ENCODE measurements at places on chromosomes 6 and 20.

DNA sequence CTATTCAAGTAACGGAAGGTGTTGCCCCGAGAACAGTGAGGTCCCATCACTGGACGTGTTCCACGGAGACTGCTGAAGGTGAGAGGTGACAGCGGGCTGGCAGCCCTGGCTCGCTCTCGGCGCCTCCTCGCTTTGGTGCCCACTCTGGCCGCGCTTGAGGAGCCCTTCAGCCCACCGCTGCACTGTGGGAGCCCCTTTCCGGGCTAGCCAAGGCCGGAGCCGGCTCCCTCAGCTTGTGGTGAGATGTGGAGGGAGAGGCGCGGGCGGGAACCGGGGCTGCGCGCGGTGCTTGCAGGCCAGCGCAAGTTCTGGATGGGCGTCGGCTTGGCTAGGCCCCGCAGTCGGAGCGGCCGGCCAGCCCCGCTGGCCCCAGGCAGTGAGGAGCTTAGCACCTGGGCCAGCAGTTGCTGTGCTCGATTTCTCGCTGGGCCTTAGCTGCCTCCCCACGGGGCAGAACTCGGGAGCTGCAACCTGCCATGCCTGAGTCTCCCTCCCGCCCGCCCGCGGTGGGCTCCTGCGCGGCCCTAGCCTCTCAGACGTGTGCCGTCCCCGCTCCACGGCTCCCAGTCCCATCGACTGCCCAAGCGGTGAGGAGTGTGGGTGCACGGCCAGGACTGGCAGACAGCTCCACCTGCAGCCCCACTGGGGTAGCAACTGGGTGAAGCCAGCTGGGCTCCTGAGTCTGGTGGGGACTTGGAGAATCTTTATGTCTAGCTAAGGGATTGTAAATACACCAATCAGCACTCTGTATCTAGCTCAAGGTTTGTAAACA is 77.6 kb downstream of the RNF182 start:
- DNase-seq, result no peak

- DNase-seq, result no peak
Observed at GRCh38 chr6:39681674-39682121, 43.5 kb downstream of the KIF6 start.

- no peak for DNase-seq
Observed at GRCh38 chr20:57192311-57192710, 74.1 kb downstream of the BMP7 start.

GRCh38 chr6:32084780-32085179 is 24.4 kb downstream of the TNXB start:
- no peak for DNase-seq

- peak; percentile 24 for DNase-seq
Observed at GRCh38 chr6:89372506-89372901, 20.0 kb upstream of the UBE2J1 start.

DNA sequence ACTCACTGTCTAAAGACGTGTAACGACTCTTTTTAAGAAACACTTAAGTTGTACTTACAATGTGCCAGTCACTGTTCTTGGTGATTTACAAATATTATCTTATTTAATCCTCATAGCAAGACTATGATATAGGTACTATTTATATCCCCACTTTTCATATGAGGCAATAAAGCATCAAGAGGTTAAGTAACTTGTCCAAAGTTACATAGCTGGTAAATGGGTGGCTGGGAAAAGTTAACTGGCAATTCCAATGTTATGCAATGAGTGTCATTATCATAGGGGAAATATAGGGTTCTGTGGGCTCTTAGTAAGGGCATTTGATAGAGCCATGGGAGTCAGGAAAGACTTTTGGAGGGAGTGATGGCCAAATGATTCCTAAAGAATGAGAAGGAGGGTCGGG is 21.4 kb upstream of the RIPOR2 start:
- DNase-seq, result no peak

DNA sequence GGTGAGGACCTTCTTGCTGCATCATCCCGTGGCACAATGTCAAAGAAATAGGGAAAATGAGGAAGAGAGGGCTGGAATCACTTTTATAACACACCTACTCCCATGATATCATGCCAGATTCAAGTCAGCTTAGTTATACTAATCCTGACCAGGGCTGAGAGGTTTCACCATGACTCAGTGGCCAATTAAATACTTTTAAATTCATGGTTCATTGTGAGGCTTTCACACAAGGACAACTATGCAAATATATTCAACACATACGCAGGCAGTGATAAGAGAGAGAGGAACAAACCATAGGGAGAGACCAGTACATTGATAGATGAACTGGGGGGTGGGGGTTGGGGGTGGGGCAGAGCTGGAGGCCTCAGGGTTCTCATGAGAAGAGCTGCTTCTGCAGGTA is 313.1 kb downstream of the LRFN2 start:
- no peak for DNase-seq

GRCh38 chr6:119598883-119599282 is 249.3 kb upstream of the MAN1A1 start:
- no peak for DNase-seq

GRCh38 chr6:7673063-7673536 is 52.8 kb upstream of the BMP6 start:
- DNase-seq, result no peak

- no peak for DNase-seq
Observed at GRCh38 chr6:41209547-41210320, 8.8 kb upstream of the TREML2 start.

DNA sequence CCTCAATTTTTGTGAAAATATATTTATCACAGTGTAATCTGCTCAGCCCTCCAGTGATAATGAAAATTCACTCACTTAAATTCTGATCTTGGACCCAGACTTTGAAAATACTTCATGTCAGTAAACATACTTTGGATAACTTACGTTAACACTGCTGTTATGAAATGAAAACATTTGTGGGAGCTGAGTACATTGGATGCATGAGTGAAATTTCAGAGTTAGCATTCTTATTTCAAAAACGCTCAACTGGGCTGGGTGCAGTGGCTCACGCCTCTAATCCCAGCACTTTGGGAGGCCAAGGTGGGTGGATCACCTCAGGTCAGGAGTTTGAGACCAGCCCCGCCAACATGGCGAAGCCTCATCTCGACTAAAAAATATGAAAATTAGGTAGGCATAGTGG is 196.4 kb downstream of the UTRN start:
- no peak for DNase-seq

DNA sequence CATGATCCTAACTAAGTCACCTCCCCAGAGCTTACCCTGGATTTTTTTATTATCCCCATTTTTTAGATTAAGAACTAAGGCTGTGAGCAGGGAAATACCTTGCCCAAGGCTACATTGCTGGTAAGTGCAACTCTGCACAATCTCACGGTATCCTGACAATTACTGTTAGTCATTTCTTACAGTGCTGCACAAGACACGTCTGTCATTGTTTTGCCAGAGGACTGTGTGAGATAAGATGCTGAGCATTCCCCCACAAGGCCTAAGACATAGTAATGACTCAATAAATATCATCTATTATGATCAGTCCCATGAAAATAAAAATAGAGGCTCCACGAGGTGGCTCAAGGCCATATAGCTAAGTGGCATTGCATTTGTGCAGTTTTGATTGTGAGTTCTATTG is 21.0 kb downstream of the PFDN4 start:
- DNase-seq, result no peak

- no peak for DNase-seq
Observed at GRCh38 chr20:43829951-43830690, 84.5 kb upstream of the TOX2 start.

DNA sequence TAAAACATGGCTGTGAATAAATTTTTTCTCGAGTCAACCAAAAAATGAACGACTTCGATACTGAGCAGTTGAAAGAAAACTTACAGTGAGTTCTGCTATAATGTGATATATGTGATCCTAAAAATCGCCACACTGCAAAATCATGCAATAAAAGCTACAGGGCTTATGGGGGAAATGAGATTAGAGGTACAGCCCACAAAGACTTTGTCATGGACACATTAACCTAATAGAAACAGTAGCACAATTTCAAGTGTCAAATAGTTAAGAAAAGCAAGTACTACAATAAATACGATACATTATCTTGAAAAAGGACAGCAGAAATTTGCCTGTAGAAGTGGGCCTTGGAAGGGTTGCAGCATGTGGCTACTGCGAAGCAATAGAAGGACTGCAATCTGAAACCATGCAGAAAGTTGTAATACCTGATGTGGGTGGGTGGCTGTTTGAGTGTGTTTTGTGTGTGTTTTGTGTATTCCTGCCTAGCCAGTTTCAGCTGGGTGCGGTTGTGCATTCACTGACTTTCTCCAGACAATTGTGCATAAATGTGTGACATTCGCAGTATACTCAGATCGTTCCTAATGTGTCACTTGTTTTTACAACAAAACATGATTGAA is 79.1 kb downstream of the RPP40 start:
- DNase-seq, result no peak

GRCh38 chr20:49786668-49787370 is 25.8 kb upstream of the SLC9A8 start:
- no peak for DNase-seq

GRCh38 chr6:116405652-116406356 is 35.1 kb downstream of the DSE start:
- DNase-seq, result no peak

- DNase-seq, result no peak
Observed at GRCh38 chr6:70371454-70372105, 41.7 kb upstream of the FAM135A start.

GRCh38 chr6:87277123-87277522 is 45.3 kb upstream of the SMIM8 start:
- DNase-seq, result no peak

DNA sequence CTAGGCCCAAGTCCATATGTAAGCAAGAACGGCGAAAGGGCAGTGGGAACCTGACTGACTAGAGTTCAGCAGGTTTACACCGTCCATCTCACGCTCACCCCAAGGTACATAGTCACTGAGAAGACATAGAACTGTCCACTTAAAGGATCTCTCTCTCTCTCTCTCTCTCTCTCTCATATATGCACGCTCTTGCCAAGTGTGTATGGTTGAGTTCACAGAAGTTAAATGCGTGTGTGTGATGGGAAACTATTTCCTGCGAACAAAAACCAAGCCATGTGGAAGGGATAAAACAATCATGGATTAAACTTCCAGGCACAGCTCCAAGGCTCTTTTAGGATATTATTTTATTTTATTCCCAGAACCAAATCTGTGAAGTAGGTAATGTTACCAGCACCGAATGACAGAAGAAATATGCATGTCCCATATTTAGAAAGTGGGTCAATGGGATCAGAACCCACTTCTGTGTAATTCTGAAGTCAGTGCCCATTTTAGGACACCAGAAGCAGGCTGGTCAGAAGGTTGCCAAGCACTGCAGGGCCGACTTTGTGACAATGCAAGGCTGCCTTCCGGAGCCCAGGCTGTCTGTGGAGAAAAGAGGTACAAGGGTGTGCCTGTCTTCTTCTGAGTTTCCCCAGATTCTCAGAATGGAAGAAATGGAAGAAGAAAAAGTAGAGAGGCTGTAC is 49.2 kb upstream of the MAP7 start:
- DNase-seq, result no peak

GRCh38 chr20:43383026-43383795 is 74.5 kb upstream of the SRSF6 start:
- DNase-seq, result no peak

DNA sequence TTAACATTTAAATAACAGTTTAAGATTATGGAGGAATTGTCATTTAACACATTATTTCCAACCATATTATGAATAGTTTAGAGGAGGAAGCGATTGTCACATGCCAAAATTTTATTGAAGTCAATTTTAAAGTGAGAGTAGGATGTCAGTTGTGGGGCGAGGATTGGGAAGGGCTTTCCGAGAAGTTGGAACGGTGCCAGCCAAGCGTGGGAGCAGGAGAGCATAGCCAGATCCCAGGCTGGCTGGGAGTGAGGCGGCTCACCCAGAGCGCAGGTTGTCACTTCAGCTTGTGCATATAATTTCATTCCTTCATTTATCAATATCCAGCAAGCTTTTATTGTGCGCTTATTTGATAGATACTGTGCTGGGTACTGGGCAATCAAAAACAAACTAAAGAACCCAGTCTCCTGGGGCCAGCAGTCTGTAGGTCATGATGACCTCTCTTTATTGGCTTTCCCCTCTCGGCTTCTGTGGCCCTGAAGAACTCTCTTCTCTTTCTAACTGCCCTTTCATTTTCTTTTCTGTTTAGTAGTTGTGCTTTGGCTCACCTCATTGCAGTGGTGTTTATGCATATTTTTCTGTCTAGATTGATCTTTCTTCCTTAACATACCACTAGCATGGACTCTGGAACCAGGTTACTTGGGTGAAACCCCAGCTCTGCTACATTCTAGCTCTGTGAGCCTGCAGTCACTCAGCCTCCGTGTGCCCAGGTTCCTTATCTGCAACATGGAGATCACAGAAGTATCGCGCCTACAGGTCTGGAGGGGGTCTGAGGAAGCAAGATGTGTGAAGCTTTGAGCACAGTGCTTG is 6.4 kb downstream of the CEP43 start:
- no peak for DNase-seq
